GM18507 (cell line): ENCODE measurements at places on chromosomes 5 and 9.

GRCh38 chr5:163727028-163727427, 221.6 kb downstream of the MAT2B start:
- DNase-seq: no peak

- DNase-seq: no peak
These were observed 4.7 kb downstream of the LNPEP start for GRCh38 chr5:96940586-96940985.

GRCh38 chr5:8184455-8185063, 315.6 kb downstream of the MTRR start:
- DNase-seq: peak; percentile 20

GRCh38 chr9:29325894-29326293, 1752.6 kb upstream of the C9orf72 start:
- no peak for DNase-seq

DNA sequence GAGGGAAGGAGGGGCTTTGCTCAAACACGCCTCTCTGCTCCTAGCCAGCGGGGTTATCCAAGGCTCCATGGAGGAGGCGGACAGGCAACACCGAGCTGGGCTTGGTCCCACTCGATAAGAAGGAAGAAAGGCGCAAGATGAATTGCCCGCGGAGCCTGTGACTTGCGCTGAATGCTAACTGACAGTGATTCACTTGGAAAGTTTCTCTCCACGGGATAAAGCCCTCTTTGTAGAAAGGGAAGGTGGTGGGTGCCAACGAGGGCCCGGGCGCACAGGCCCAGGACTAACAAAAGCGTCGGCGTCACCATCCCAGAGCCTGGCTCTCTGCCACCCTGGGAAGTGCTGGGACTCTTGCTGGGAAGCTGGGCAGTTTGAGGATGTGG, 76.0 kb downstream of the VAV2 start:
- no peak for DNase-seq

- DNase-seq: no peak
These were observed 14.4 kb upstream of the SPINK4 start for GRCh38 chr9:33225319-33226147.

DNA sequence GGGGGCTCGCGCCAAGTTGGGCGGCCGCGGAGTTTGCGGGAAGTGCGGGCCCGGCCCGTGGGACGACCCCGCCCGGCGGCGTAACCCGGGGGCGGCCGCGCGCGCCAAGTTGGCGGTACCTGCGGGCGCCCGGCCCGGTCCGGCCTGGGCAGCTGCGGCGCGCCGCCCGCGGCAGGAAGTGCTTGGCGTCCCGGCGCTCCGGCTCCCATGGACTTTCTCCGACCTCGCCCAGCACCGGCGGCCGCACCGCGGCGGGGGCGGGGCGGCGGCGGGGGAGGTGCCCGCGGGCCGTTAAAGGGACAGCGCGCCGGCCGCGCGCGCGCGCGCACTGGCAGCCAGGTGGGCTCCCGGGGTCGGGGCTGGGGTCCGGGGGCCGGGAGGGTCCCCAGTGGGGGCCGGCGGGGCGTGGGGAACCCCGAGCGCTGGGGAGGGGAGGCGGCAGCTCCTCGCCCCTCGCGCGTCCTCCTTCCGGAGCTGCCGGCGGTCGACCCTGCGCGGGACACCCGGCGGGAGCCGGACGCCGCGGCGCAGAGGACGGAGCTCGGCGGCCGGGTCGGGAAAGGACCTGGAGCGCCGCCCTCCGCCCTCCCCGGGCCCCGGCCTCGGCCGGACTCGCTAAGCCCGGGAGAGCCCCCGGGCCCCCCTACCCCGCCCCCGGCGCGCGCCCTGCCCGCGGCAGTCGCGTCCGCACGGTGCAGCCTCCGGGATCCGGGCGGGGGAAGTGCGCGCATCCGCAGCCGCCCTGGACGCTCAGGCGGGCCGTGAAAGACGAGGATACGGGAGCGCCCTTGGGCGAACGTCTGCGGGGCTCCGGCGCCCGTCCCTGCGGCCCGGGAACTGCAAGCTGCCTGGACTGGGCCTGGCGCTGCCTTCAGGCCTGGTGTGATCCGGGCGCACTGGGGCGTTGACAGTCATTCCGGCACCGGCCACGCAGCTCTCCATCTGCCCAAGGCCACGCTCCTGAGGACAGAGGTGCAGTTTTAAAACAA, at the start of gene NACC2:
Gene NACC2 (minus strand): TSS at position 220 of the 989 bp plus-strand sequence. CDS start 44,768 bp downstream, outside the sequence.
- DNase-seq: no peak

DNA sequence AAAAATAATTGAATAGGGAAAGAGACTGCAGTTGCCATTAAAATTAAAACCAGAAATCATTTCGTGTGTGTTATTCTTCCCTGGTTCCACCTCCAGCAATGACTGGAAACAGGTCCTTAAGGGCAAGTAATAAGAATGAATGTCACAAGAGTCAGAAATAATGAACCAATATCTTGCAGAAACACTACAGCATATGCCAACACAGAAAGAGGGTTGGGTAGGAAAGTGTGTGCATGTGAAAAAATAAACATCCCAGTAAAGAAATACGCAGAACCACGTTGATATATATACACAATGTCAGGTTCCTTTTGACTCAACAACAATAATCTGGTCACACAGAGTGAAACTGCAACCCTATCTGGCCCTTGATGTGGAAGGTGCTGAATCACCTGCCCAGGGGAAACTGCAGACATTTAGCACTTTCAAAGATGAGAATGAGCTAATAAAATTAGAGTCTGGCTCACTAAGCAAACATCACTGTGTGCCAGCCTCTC, 15.0 kb downstream of the HMHB1 start:
- DNase-seq: no peak

- no peak for DNase-seq
These were observed 30.0 kb downstream of the DNAJC21 start for GRCh38 chr5:34959323-34959722.

DNA sequence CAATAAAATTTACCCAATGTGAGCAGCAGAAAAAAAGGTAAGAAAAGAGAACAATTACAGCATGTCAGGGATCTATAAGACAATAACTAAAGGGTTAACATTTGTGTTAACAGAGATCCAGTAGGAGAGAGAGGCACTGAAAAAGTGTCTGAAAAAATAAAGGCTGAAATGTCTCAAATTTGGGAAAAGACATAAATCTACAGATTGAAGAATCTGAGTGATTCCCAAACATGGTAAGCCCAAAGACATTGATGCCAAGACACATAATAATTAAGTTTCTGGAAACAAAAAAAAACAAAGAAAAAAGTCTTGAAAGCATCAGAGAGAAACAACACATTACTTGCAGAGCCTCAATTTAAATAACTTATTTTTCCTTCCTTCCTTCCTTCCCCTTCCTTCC, 31.1 kb upstream of the ZNF782 start:
- DNase-seq: no peak

DNA sequence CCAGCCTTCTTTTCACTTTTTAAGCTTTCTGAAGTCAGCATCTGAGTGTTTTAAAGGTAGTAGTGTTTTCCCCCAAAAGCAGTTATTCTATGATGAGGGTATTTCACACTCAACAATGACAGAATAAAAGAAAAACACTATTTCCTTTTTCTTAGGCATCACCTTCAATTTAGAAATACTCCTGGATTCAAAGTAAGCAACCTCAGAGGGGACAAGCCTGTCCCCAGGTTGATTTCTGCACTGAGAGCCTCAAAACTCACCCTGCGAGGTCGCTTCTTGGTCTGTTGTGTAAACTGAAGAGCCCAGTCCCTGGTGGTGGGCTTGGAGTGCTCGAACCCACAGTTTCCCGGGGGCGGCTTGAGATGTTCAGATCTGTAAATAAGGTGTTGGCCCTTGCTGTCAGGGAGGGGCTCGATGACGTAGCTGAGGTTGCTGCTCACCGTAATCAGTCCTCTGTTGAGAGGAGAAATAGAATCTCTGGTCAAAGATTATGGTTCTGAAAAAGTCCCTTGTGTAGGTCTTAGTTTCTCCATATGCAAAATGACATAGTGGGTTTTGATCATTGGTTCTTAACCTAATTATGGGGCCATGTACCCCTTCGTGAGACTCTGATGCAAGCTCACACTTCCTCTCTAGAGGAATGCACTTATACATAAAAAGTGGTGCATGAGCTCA, 55.9 kb downstream of the ADAM19 start:
- DNase-seq: no peak

GRCh38 chr5:37662362-37662761, 177.5 kb downstream of the GDNF start:
- no peak for DNase-seq

DNA sequence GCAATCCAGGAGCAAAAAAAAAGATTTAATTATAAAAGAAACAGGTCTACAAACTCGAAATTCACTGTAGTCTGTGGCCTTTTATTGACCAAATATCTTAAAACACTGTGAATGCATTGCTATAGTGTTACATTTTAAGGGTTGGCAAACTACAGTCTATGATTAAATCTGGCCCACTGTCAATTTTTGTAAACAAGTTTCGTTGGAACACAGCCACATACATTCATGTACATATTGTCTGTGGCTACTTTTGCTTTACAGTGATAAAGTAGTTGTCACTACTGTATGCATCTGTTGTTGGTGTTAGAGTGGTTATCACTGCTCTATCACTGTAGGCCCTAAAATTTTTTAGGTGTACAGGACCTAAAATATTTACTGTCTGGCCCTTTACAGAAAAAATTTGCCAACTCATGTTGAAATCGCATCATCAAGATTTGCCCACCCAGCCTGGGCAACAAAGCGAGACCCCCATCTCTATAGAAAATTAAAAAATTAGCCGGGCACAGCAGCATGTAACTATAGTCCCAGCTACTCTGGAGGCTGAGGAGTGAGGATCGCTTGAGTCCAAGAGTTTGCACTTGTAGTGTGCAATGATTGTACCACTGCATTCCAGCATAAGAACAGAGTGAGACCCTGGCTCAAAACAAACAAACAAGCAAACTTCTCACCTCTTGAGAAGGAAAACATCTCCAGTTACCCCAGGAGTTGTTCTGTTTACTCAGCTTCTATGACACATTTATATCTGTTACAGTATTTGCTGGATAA, 89.0 kb downstream of the ERBIN start:
- DNase-seq: no peak

DNA sequence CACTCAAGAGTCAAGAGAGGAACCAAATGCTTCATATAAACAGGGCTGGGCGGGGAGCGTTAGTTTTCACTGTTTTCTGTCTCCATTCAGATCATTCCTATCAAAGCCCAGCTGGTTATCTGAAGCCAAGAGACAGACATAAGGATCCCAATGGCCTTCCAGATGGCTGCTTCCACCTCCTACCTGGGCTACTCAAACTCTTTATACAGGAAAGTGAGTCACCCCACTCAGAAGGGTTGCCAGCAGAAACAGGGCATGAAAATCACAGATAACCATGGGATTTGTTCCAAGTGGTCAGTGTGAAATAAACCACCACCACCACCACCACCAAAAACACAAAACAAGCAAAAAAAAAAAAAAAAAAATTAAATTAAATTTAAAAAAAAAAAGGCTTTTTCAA, 5.5 kb downstream of the PRSS3 start:
- DNase-seq: no peak

DNA sequence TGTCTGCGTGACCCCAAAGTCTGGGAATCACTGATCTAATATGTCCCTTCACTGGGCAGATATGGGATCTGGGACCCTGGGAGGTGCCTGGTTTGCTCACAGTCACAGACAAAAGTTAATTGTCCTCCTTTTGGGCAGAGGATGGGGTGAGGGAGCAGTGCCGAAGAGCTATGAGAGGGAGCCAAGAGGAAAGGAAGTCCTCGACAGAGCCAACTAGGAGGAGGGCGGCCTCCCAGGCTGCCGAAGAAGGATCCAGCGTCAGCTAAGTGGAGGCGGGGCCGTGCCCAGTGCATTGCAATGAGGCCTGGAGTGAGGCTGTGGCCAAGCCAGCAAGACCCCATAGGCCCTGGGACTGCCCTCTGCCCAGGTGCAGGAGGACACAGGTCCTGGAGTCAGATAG, 11.4 kb downstream of the AIF1L start:
- no peak for DNase-seq

GRCh38 chr9:21777701-21778100, 24.7 kb upstream of the MTAP start:
- no peak for DNase-seq

DNA sequence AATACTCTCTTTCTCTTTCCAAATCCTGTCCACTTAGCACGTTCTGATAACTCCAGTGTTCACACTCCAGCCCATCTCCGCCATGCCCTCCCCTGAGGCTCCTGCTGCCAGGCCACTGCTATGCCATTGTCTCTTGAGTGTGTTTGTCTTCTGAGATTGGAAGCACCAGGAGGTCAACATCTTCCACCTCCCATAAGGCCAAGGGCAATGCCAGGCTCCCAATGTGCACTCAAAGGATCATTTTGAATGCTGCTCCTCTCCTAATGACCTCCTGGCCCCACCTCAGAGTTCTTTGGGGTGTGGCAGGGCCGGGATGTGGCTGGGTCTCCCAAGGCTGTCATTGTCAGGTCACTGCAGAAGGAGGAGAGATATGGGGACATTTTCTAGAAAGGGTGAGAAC, 19.5 kb downstream of the IGIP start:
- no peak for DNase-seq

- no peak for DNase-seq
These were observed 379.7 kb downstream of the PSAT1 start for GRCh38 chr9:78676623-78677022.

DNA sequence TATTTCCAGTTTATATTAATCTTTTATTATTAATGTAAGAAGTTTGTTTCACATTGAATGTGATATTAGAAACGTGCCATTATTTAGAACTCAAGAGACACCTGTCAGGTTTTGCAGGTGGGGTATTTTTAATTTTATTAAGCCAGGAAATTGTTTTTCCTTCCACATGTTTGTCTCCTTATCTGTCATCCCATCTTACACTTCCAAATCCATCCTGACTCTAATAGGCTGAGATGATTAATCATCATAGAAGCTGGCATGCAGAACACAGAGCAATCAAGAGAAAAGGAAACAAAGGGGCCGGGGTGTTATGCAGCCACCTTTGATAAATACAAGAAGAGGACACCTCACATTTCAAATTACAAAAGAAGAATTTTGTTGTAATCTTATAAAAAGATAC, 506.5 kb downstream of the ISL1 start:
- DNase-seq: no peak

- no peak for DNase-seq
These were observed 47.9 kb downstream of the MAMDC2 start for GRCh38 chr9:70091572-70091971.

GRCh38 chr5:106185661-106186081, 1485.1 kb downstream of the EFNA5 start:
- DNase-seq: no peak

GRCh38 chr9:90855208-90855902, 53.7 kb downstream of the SYK start:
- no peak for DNase-seq

DNA sequence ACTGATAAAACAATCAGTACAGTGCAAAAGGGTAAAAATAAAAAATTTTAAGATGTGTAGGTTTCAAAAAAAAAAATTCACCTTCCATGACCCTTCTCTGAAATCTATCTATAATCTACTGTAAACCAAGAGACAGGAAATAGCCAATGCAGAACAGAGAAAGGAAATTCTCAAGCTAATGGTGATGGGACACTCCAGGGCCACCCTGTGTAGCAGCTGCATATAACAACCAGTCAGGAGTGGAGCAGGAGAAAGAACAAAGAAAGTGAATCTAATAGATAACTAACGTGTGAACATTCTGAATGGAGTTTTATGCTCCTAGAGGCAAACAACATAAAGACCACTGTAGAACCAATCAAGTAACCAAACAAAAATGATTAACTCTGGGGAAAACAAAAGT, 16.6 kb downstream of the SPTLC1 start:
- DNase-seq: no peak

- no peak for DNase-seq
These were observed 83.1 kb upstream of the SPOCK1 start for GRCh38 chr5:137582218-137582617.

GRCh38 chr9:89204801-89205200, 26.2 kb upstream of the SHC3 start:
- no peak for DNase-seq

- DNase-seq: no peak
These were observed 17.1 kb downstream of the NACC2 start for GRCh38 chr9:136078024-136078423.

GRCh38 chr5:58763390-58763789, 180.5 kb downstream of the RAB3C start:
- no peak for DNase-seq
